Mesangial cell (primary cell): ENCODE measurements at places on chromosomes 7 and 10. TPM values are rescaled to one million over a fixed set of nuclear protein-coding genes. Genes with fewer than 3 reads are reported as not detected.

Gene DENND2A
- total RNA-seq: 4.7 and 20.7 TPM in 2 replicates

Gene TYSND1
- 10.1 and 14.2 TPM in 2 replicates for total RNA-seq

Gene NUDT13
- 2.0 and 4.4 TPM in 2 replicates for total RNA-seq

Gene NPSR1
- total RNA-seq: not detected in 2 replicates

Gene PPP1R17
- total RNA-seq: not detected in 2 replicates

Gene ZNF107
- total RNA-seq: 1.9 and 2.8 TPM in 2 replicates

Gene MARVELD1
- 37.5 and 61.7 TPM in 2 replicates for total RNA-seq

Gene ACTL6B
- total RNA-seq: not detected in 2 replicates

Gene TFEC
- total RNA-seq: not detected in 2 replicates

Gene EVX1
- not detected in 2 replicates for total RNA-seq

Gene FAM25A
- not detected in 2 replicates for total RNA-seq

Gene INA
- 2.7 and 2.9 TPM in 2 replicates for total RNA-seq

Gene UPK3B
- 0.98 and 39.7 TPM in 2 replicates for total RNA-seq

Gene AKR1C2
- 1.1 and 5.3 TPM in 2 replicates for total RNA-seq

Gene AMPH
- 0.49 and 0.51 TPM in 2 replicates for total RNA-seq

Gene CYP3A7
- total RNA-seq: not detected in 2 replicates

Gene PRPS1L1
- not detected in 2 replicates for total RNA-seq

Gene LAMB1
- 241 and 438 TPM in 2 replicates for total RNA-seq

Gene FANK1
- 1.8 and 2.9 TPM in 2 replicates for total RNA-seq

Gene SKAP2
- total RNA-seq: 12.3 and 13.7 TPM in 2 replicates

Gene DYDC2
- total RNA-seq: not detected in 2 replicates

Gene GRID2IP
- total RNA-seq: under 0.01 and 0.25 TPM in 2 replicates

Gene CCDC146
- total RNA-seq: 0.33 and 0.63 TPM in 2 replicates
